ENCODE measurements at places on chromosomes 11 and 22. TPM values are rescaled to one million over a fixed set of nuclear protein-coding genes. Genes with fewer than 3 reads are reported as not detected.

KCNJ1 gene
- total RNA-seq: 1.5 TPM

CECR2 gene
- 0.98 TPM for total RNA-seq

RASL10A gene
- not detected for total RNA-seq

HMGXB4 gene
- total RNA-seq: 12.8 TPM

EXPH5 gene
- 16.7 TPM for total RNA-seq

MICAL2 gene
- total RNA-seq: 41.7 TPM

TIMP3 gene
- 262 TPM for total RNA-seq
